ENCODE measurements at places on chromosomes 13 and 19. TPM values are rescaled to one million over a fixed set of nuclear protein-coding genes. Genes with fewer than 3 reads are reported as not detected.

- no peak overlapping the region for H3K27ac ChIP-seq
- no peaks in the 10 kb centered on the region for H3K36me3 ChIP-seq
- no peaks in the 10 kb centered on the region for H3K4me1 ChIP-seq
These were observed 5.6 kb upstream of the SIGLEC9 start for GRCh38 chr19:51119101-51119500.

DNA sequence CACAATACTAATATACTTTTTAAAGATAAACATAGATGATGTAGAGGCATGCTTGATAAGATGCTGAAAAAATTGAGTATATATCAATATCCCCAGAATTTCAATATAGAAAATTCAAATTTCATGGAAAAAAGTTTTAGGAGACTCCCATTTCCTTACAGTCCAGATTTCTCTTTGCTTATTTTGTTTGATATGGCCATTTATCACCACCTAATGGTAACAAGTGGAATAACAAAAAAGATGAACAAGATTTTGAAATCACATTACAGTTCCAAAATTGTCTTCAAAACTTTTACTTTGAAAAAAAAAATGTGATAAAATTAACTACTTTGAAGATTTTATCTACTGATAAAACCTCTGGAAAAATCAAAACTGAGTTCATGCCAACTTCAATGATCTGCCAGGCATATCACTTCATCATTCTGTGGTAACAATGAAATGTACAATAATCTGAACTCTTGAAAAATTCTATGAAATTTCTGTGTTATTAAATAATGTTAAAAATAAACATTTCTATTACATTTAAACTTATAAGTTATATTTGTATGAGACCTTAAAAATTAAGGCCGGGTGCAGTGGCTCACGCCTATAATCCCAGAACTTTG lies 17.5 kb downstream of the MIPEP start:
- H3K27ac ChIP-seq: no peak overlapping the region
- H3K4me3 ChIP-seq: no peak overlapping the region
- H3K4me1 ChIP-seq: no peaks in the 10 kb centered on the region

SHD gene
- 2.0 TPM for total RNA-seq

- no peak overlapping the region for H3K27ac ChIP-seq
- DNase-seq: peak; percentile 47
- H3K27me3 ChIP-seq: no peaks in the 10 kb centered on the region
- H3K4me1 ChIP-seq: no peaks in the 10 kb centered on the region
- H3K4me3 ChIP-seq: no peak overlapping the region
- peaks cover 3% of the 10 kb centered on the region for H3K36me3 ChIP-seq
These were observed 903.1 kb downstream of the SLITRK6 start for GRCh38 chr13:84896128-84896527.

GRCh38 chr19:48720613-48721296 lies 1.2 kb upstream of the MAMSTR start:
- H3K4me1 ChIP-seq: peaks cover 30% of the 10 kb centered on the region
- DNase-seq: peak; percentile 98
- peak overlapping the region; percentile 97 for H3K4me3 ChIP-seq
- no peaks in the 10 kb centered on the region for H3K27me3 ChIP-seq

TRPC4 gene
- 5.0 TPM for total RNA-seq

CCL25 gene
- 0.53 TPM for total RNA-seq

GIPR gene
- total RNA-seq: 1.7 TPM

GRCh38 chr19:53988981-53989380 lies 2.5 kb upstream of the CACNG6 start:
- H3K27me3 ChIP-seq: peaks cover 24% of the 10 kb centered on the region
- H3K27ac ChIP-seq: no peak overlapping the region
- no peaks in the 10 kb centered on the region for H3K36me3 ChIP-seq
- no peak for DNase-seq
- peaks cover 16% of the 10 kb centered on the region for H3K4me1 ChIP-seq

DNA sequence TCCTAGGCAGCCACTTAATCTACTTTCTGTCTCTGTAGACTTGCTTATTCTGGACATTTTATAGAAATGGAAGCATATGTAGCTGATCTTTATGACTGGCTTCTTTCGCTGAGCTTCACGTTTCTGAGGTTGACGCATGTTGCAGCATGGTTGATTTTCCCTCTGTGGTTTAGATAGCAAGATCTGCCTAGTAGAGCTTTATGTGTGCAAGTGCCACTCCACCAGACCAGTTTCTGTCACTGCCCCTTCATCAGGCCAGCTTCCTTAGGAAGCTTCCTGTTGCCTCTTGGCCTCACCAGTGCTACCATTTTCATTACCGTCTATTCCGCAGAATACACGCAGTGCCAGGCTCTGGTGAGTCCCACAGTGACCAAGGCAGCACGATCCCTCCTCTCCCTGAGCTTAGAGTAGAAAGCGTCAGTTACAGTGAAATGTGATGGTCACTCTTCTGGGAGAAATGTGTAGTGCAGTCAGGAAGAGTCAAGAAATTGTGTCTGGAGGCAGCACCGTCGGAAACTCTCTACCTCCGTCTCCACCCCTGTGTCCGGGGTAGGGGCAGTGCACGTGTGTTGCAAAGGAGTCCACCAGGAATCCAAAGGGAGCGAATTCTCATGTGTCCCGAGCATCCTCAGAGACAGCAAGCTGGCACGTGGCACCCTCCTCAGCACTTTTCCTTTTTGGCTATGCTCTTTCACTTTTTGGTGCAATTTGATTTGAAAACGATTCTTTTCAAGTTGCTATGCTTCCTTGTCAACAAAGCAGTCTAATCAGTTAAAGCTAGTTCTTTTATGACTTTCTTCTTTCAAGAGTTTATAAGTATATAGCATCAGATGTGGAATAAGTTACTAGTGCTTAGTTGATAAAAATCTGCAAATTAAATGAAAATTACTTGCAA lies 45.4 kb upstream of the GPR183 start:
- H3K27ac ChIP-seq: 0 out of 2 replicates have a peak overlapping the region, but pooled peaks have one; percentile 13
- H3K27me3 ChIP-seq: no peaks in the 10 kb centered on the region
- H3K36me3 ChIP-seq: peaks cover 21% of the 10 kb centered on the region
- no peak for DNase-seq
- H3K4me3 ChIP-seq: no peak overlapping the region

DNA sequence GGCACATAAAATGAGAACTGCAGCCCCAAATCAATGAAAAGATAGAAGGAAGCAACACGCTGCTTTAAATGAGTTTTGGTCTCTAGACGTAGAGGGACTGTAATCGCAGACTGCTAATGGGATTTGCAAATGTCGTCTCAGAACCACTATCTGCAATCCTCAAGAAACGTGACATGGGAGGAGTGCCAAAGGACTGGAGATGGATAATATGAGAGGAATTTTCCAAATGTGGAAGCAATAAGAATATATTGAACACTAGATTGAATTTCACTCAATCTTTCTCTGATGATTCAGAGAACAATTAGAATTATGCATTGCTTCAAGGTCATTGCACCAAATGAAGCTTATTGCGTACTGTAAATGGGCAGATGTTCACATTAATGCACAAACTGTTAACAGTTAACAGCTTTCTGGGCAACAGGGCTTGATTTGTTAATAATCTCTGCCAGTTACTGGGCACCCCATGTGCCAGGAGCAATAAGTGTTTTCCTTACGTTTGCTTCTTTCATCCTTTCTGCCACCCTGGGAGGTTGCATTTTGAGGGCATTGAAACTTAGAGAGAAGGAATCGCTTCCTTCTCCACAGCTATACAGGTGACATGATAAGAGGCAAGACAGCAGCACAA lies 62.8 kb upstream of the WASF3 start:
- H3K27ac ChIP-seq: no peak overlapping the region
- no peak overlapping the region for H3K4me3 ChIP-seq
- no peaks in the 10 kb centered on the region for H3K27me3 ChIP-seq
- no peak for DNase-seq

DNA sequence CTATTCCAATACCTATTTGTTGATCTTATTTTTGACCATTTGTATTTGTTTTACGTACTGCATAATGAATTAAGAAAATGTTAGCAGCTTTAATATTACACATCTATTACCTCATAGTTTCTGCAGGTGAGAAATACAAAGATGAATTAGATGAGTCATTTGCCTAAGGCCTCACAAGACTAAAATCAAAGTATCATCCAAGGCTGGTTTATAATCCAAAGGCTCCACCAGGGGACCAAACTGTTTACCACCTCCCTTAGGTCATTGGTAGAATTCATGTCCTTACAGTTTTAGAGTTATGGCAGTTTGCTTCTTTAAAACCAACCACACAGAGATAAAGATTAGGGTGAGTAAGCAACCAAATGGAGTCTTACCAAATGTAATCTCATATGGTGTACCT lies 848.1 kb downstream of the SLITRK6 start:
- no peaks in the 10 kb centered on the region for H3K4me1 ChIP-seq
- DNase-seq: no peak
- H3K4me3 ChIP-seq: no peak overlapping the region
- no peaks in the 10 kb centered on the region for H3K27me3 ChIP-seq
- peaks cover 4% of the 10 kb centered on the region for H3K36me3 ChIP-seq
- H3K27ac ChIP-seq: no peak overlapping the region

DNA sequence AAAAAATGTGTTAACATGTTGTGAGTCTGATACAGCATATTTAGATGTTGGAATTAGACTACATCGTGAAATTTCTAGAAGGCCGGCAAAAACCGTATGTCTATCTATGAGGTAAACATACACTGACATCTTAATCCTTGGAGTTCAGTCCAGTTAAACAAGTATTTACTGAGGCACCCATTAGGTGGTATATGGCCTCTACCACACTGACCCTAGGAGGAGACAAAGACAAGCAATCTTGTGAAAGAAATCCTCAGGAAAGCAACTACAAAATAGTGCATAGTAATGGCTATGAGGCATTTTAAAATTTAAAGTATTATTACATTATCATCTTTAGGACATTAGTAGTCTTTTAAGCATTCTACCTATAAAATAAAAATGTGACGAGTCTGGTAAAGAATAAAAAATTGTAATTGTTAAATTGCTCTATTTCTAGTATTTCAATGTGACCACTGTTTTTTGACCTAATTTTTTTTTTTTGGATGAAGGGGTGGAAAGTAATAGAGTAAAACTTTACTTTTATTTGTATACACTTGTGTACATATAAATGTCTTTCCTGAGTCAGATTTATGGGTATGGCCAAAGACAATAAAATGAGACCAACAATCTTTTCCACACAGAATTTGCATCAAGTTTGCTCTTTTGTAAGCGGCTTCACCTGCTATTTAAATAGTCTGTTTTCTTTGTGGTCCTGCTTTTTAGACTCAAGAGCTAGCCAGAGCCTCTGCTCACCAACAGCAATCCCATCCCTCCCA lies 50.5 kb downstream of the KATNAL1 start:
- DNase-seq: no peak
- no peaks in the 10 kb centered on the region for H3K27me3 ChIP-seq
- peak overlapping the region; percentile 78 for H3K27ac ChIP-seq
- peaks cover 12% of the 10 kb centered on the region for H3K36me3 ChIP-seq
- H3K4me1 ChIP-seq: peaks cover 10% of the 10 kb centered on the region
- H3K4me3 ChIP-seq: no peak overlapping the region
